ENCODE measurements at places on chromosomes 3 and 15.

- no peak for DNase-seq
These were observed 253.0 kb upstream of the NSMCE3 start for GRCh38 chr15:29522373-29523276.

DNA sequence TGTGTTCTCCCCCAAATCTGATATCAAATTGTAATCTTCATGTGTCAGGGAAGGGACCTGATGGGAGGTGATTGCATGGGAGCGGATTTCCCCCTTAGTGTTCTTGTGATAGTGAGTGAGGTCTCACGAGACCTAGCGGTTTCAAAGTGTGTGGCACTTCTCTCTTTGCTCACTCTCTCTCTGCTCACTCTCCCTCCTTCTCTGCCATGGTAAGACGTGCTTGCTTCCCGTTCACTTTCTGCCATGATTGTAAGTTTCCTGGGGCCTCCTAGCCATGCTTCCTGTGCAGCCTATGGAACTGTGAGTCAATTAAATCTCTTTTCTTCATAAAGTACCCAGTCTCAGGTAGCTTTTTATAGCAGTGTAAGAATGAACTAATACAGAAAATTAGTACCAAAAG is 30.6 kb upstream of the OR5H6 start:
- no peak for DNase-seq

- DNase-seq, result no peak
These were observed 899.8 kb downstream of the MCTP2 start for GRCh38 chr15:95131131-95131556.

GRCh38 chr15:38362355-38362754 is 91.6 kb upstream of the FAM98B start:
- DNase-seq, result no peak

- DNase-seq, result no peak
These were observed 80.7 kb downstream of the SQOR start for GRCh38 chr15:45715528-45715927.

DNA sequence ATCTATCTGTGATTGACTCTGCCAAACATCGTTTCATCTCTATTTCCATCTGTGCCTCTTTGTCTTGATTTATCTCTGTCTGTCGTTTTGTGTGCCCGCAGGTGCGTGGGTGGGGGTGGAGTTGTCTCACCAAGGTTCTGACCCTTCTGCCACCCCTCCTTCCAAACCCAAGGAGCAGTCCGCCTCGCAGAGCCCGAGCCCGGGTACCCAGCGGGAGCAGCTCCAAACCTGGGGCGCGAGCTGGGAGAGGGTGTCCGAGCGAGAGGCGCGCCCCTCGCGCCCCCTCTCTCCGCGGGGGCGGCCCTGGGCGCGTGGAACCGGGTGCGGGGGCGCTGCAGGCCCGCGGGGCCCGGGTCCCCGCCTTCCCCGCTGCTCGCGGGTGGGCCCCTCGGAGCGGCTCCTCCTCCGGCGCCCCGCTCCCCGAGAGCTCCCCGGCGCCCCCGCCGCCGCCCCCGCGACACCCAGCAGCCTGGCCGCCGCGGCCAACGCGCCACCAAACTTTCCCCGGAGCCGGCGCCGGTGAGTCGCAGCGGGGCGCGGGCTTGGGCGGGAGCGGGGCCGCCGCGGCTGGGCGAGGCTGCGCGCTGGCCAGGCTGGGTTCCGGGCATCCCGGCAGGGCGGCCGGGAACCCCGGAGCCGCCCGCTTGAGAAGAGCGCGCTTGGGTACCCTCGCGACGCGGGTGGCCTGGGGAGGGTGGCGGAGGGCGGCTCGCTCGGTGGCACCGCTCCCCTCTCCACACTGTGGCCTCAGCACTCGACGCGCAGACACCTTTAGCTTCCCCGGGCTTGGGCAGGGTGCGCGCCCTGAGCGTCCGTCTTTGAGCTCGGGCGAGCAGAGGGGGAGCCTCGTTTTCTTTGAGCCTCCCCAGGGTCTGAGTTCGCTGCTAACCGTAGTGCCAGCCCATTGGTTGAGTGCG is at the start of gene HRH1:
Gene HRH1, plus strand, starts transcription at position 458 of the 917 bp plus-strand sequence. CDS start 104,545 bp downstream, outside the sequence.
- no peak for DNase-seq

DNA sequence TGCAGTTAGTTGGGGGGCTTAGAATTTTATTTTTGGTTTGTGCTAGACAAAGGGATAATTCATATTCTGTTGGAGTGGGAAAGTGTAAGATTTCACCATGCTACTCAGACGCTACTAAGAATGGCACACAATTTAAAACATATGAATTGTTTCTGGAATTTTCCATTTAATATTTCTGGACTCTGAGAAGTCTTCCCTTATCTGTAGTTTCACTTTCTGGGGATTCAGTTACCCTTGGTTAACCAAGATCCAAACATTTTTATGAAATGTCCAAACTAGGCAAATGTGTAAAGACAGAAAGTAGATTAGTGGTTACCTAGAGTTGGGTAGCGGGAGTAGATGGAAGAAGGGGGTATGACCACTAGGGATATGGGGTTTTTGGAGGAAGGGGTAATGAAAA is 53.1 kb downstream of the TCF12 start:
- DNase-seq, result no peak

DNA sequence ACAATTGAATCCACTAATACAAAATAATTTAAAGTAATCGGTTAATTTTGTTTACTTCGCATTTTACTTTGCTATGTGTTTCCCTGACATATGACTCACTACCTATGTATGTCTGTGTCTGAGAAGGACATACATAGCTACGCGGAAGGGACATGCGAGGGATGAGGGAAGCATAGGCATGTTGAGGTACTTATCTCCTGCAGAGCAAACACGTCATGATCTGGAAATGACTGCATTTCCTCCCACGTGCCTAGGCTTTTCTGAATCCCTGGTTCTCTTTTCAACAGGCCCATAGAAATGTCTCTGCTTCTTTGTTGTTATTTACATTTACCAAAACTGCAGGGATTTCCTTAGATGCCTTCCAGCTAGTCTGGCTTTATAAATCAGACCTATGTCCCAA is 27.5 kb downstream of the ALCAM start:
- DNase-seq, result no peak

DNA sequence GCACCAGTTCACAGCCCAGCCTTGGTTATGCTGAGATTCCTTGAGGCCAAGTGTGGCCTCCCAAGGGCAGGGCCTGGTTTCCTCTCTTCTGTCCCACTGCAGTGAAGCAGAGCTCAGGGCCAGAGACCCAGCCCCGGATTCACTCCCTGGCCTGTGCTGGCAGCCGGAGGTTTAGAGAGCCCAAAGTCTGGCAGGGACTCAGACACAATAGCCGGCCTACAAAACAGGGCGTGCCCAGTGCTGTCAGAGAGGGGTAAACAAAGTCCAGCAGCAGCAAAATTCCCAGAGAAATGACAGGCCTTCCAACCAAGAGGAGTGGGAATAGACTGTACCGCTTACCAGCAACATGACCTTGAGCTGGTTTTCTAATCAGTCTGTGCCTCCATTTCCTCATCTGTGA is 14.0 kb downstream of the VIPR1 start:
- no peak for DNase-seq

DNA sequence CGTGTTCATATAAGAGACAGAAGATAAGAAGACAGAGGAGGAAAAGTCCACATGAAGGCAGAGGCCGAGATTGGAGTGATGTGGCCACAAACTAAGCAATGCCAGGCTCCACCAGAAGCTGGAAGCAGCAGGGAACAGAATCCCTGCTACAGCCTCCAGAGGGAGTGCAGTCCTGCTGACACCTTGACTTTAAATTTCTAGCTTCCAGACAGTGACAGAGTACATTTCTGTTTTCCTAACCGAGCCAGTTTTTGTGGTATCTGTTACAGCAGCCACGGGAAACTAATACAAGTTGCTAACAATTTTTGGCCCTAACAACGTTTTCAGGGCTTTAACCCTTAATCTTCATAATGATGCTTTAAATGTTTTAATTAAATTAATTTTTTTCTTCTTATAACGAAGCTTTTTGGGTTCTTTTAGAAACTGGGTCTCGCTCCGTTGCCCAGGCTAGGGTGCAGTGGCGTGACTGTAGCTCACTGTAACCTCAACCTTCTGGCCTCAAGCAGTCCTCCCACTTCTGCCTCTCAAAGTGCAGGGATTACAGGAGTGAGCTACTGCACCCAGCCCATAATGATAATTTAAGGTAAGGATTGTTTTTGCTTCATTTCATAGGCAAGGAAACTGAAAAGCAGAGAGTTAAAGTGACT is 202.3 kb upstream of the PROK2 start:
- DNase-seq, result no peak

DNA sequence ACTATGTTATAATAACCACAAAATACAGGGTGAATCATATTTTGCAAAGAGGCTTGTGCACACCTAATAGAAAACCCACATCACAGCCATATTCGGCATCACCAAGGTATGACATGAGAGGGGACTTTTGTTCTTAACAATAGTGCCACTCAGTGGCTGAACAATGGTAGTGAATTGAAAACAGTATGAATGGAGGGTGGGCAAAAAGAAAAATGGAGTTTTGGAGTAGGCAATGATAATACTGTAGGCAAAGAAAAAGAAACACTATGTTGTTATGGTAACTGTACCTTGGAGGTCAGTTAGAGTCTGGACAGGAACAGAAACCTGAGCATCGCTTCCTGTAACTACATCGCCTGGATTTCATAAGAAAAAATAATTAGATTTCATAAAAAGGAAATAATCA is 348.6 kb downstream of the PLCL2 start:
- DNase-seq, result no peak

DNA sequence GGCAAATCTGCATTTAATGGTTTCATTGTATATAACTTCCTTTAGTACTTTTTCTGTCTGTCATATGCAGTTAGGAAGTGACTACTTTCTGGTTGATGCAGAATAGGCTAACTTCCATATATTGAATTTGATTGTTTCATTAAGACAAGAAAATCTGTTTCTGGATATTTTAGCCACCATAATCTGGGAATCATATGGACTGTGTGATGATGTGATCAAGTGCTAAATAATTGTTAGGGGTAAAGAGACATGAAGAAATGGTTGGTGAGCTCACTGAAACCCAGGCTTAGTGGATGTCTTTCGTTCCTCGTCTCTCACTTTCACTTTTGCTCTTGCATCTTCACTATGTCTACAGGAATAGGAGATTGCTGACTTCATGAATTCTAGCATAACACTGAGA is 3.5 kb upstream of the MNS1 start:
- no peak for DNase-seq

- DNase-seq, result no peak
These were observed 80.4 kb downstream of the TGFBR2 start for GRCh38 chr3:30686799-30687198.

DNA sequence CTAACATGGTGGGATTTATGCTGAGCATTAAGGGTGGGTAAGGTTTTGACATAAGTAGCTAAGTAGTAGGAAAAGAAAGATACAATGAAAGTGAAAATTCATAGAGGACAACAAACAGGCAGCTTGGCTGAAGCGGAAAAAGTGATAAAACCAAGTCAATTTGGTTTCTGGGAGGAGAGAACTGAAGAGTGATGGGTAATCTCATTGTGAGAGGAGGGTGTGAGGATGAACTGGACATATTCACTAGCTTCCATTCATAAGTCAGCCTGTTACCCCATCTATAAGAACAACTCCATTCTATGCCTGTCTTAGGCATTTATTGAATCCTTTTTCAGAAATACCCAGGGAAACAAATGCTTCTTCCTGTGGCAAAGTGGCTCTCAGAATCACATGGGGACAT is 67.1 kb upstream of the BBX start:
- DNase-seq, result no peak

- DNase-seq, result no peak
These were observed 80.0 kb downstream of the MITF start for GRCh38 chr3:69819282-69819681.

DNA sequence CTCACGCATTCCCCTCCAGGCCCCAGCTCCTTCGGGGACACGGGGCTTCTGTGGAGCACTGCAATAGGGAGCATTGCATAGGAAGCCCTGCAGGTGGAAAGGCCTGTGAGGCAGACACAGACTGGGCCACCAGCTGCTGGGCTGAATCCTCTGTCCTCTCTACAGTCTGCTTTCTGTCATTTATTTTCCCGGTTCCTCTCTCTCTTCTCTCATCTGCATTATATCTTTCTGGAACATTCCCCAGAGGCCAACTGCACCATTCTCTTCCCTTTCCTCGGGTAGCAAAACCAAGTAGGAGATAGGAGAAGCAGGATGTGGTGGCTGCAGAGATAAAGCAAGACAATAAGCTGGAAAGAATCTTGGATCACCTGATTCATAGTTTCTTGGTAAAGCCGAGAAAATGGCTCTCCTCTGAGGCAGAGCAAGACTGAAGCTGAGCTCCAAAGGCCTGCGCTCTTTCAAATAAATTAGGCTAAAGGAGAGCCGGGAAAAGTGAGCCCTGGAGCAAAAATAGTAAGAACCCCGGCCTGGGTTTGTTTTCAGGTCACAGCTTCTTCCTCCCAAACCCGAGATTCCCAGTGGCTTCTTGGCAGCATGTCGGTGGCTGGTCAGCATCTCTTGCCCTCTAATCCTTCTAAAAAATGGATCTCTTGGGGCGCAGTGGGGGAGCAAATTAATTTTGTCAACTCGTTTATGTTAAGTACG is 5.3 kb downstream of the TM4SF4 start:
- DNase-seq, result no peak

DNA sequence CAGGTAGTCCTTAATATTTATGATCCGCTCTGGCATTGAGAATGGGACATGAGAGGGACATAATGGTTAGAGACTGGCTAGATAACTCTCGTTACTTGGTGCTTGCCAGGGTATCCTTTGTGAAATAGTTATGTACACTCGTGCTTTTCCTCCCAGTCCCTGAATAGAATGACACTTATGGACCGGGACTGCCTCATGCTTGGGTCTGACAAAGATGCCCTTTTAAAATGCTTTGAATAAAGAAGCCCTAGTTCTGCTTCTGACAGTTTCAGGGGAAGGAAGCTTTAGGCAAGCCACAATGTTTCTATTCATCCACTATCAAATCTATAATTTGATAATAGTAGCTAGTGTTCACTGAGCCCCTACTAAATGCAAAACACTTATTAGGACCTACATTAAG is 29.4 kb downstream of the POLR2M start:
- no peak for DNase-seq

- no peak for DNase-seq
These were observed 480.5 kb downstream of the OTOL1 start for GRCh38 chr3:161977063-161977462.

All from cortex of kidney (tissue), 1 donor.